ENCODE measurements at places on chromosomes 4 and X. TPM values are rescaled to one million over a fixed set of nuclear protein-coding genes. Genes with fewer than 3 reads are reported as not detected.

DNA sequence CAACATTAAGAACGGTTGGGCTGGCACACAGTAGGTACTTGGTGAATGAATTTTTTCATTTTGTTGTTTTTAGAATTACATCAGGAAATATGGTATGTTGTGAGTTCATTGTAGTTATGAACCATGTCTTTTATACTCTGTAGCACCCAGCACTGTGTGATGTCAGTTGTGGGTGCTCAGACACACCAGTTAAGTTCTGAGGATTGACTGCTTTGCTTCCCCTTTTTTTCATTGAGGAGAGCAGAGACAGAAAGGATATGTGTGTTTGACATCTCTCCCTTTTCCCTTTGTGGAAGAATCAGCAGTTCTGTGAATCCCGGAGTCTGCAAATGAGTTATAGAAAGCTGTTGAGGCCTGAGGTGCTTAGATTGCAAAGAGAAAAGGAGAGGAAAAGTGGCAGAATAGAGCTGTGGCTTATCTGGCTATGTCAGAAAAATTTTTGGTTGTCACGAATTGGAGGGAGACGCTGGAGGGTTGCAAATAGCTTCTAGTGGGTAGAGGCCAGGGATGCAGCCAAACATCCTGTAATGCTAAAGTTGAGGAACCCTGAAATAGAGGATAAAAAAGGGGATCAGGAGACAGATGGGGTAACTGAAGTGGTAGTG lies 13.1 kb downstream of the SMAD1 start:
- DNase-seq, result no peak

DNA sequence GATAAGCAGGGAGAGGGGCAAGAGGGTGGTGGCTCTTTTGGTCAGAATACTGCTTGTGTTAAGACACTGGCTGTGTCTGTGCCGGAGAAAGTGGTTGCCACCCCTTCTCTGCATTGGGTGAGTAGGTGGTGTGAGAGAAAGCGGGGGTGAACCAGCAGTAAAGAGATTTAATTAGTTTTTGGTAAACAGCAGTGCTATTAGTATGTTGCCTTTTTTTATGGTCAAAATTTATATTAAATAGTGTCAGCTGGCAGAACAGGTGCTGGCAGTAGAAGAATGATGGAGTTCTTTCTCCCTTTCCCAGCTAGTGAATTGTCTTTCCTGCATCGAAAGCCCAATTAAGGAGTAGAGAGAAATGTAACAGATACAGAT lies 181.6 kb downstream of the LARP7 start:
- DNase-seq, result no peak

PAK3 gene
- 9.8 TPM for polyA plus RNA-seq

PNMA3 gene
- polyA plus RNA-seq, result 1.2 TPM

Measured in hindlimb muscle (tissue), 1 donor.